ENCODE measurements at places on chromosomes 4 and X.
A peak's percentile ranks its signal among the peaks of the same experiment; 100 is the strongest.

DNA sequence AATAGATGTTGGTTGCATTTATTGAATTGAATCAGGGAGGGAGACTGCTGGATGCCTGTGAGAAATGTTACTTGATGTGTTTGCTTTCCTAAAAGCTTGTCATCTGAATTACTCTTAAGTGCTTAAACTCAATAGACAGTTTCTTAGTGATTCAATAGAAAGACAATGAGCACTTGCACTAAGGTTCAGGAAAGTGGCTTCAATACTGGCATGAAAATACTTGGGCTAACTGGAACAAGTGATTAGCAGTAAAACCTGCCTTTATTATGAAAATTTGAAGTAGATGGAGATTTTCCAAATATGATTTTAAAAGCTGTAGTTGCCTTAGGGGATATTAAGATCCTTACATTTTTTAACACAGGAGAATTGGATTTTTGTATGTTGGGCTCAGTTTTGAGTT, 123.3 kb downstream of the RNF150 start:
- no peak for DNase-seq

GRCh38 chrX:40651620-40652223, 4.4 kb upstream of the CXorf38 start:
- DNase-seq = peak; percentile 77

- no peak for DNase-seq
Observed at GRCh38 chrX:134660627-134661026, 2.4 kb upstream of the PLAC1 start.

DNA sequence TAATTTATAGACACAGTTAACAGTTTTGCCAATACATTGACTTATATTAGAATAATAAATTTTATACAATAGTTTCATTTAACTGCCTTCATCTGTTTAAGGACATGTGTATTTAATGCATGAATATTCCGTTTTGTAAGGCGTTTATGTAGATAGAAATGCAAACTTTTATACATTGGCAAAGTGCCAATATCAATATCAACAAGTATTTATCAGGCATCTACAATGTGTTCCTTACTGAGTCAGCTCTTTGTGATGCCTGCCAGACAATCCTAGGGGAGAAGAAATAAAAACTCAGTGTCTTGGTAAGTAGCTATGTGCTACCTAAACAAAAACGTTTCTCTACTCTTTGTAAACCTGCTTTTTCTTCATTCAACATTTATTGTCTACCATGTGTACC, 1142.2 kb downstream of the C4orf33 start:
- DNase-seq = no peak

DNA sequence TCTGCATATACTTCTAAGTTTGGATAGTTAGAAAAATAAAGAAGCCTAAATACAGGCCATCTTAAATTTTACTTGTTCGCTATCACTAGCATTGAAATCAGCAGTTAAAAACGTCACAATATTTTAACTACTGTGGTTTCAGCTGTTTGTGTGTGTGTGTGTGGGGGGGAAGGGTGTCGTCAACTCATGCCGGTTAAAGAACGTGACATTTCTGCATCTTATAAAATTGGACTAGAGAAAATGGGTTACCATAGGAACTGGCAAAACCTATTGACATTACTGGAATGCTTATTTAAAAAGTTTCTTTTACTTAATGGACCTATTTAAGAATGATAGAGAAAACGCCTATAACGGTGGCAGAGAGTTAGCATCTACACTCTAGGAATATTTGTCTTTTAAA, 1.2 kb upstream of the CNKSR2 start:
- no peak for DNase-seq

GRCh38 chr4:133188433-133189146, 39.5 kb downstream of the PCDH10 start:
- no peak for DNase-seq

DNA sequence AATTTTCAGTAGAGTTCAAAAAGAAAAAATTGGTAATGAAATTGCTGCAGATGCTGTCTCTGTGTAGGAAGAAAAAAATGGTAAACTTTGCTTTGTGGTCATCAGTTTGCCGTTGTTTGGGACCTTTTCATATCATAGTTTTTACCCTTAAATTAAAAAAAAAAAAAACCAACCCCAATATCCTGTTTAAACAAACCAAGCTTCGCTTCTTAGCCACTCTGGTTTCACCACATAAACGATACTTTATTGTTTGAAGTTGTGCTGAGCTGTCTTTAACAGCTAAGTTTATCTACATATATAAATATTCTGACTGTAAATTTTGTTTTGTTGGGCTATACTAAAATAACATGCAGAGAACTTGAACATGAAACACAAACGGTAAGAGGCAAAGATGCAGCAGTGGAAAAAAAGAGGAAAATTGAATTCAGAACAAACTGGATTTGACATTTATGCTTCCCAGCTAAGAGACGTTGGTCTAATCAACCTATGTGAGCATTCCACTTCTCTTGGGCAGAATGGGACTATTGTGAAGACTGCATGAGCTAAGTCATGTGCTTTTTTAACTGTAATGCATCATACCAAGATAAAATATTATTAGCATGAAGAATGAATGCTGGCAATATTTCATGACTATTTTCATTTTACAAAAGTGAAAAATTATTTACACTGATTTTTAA, 15.7 kb upstream of the H2AZ1 start:
- no peak for DNase-seq

- DNase-seq = no peak
Observed at GRCh38 chr4:127143460-127144195, 489.1 kb upstream of the INTU start.

DNA sequence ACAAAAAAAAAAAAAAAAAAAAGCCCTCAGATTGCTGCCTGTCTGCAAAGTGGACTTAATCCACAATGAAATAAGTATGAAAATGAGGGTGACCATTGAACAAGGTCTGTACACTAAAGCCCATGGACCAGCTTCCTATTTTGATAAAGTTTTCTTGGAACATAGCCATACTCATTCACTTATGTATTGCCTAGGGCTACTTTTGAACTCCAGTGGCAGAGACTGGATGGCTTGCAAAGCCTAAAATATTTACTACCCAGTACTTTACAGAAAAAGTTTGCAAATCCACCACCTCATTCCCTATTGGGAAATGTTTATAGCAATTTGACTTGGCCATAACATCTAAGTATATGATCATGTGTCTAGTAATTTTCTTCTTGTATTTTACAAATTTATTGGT, 481.7 kb downstream of the NAF1 start:
- DNase-seq = no peak

GRCh38 chr4:113436360-113436759, 325.2 kb downstream of the CAMK2D start:
- no peak for DNase-seq

- no peak for DNase-seq
Observed at GRCh38 chr4:154044742-154045485, 256.0 kb upstream of the SFRP2 start.
